ENCODE measurements at places on chromosomes 6 and 20.

DNA sequence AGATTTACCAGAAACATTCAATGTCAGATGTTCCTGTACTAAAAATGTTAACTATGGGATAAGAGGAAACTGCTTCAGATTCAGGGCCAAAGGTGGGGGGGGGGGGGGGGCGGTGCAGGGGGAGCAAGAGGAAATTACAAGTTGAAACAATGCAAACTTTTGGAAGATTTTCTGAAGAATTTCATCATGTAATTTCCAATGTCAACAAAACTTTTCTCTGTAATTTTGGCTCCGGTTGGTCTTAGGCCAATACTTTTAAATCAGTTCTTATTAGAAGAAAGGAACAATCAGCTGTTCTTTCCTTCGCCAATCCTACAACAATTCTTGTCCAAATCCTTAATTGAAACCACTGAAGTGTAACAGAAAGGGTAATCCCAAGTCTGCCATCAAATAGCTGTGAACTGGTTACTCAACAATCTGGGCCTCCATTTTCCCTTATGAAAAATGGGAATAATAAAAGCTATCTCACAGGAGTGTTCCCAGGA is 13.1 kb downstream of the UQCC1 start:
- no peak for DNase-seq

DNA sequence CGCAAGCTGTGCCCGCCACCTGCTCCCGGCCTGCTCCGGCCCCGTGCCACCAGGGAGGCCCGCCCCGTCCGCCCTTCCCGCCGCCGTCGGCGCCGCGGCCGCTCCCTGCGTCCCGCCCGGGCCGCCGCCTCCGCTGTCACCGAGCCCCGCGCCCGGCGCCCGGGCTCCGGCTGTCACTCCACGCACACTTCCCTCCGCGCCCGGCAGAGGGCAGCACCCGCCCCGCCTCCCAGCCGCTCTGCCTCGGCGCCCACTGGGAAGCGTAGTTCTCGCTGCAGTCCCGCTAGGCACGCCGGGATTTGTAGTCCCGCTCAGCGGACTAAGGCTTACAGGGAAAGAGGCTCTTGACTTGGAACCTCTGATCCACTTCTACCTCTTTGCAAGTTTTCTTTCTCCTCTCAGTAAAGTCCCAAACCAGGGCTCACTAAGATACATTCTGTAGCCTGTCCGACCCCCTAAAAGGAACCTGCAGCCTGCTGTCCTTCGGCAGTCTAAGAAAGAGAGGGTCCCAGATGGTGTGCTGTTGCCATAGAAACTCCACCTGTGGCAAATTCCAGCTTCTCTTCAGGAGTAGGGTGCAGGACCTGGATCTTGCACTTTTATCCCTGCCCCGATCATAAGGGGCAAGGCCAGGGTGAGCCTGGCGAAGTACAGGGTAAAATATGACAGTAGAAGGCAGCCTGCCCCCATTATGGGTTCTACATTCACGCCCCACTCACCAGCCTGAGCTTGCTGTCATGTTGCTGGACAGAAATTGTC is at the start of gene TFEB:
TFEB (minus strand) TSS at position 182 of the 759 bp plus-strand sequence. CDS start 44,395 bp downstream, outside the sequence.
- peak; percentile 68 for DNase-seq

GRCh38 chr6:98871057-98871456 is 36.7 kb downstream of the POU3F2 start:
- no peak for DNase-seq

GRCh38 chr6:68572525-68572924 is 62.6 kb upstream of the ADGRB3 start:
- no peak for DNase-seq

GRCh38 chr20:34517114-34517505 is 888 bp downstream of the DYNLRB1 start:
- DNase-seq = no peak

- no peak for DNase-seq
Observed at GRCh38 chr6:84508981-84509380, 255.4 kb downstream of the TBX18 start.

DNA sequence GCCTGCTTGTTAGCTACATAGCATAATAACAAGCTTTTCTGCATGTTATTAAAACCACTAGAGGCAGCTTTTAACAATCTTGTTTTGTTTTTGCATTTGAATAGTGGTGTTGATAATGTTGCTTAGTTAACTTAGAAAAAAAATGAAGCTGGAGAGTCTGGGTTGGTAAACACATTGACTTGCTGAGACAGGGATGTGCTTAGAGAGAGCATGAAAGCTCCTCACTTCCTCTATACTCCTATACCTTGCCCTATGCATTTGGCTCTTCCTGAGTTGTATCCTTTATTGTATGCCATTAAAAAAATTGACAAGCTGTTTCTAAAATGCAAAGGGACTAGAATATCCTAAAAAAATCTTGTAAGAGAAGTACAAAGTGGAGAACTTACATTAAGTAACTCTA is 13.6 kb downstream of the FAM83B start:
- DNase-seq = no peak

Measured in KG1 (cell line).